ENCODE measurements at places on chromosomes 13 and 19. TPM values are rescaled to one million over a fixed set of nuclear protein-coding genes. Genes with fewer than 3 reads are reported as not detected.
A peak's percentile ranks its signal among the peaks of the same experiment; 100 is the strongest.

DNA sequence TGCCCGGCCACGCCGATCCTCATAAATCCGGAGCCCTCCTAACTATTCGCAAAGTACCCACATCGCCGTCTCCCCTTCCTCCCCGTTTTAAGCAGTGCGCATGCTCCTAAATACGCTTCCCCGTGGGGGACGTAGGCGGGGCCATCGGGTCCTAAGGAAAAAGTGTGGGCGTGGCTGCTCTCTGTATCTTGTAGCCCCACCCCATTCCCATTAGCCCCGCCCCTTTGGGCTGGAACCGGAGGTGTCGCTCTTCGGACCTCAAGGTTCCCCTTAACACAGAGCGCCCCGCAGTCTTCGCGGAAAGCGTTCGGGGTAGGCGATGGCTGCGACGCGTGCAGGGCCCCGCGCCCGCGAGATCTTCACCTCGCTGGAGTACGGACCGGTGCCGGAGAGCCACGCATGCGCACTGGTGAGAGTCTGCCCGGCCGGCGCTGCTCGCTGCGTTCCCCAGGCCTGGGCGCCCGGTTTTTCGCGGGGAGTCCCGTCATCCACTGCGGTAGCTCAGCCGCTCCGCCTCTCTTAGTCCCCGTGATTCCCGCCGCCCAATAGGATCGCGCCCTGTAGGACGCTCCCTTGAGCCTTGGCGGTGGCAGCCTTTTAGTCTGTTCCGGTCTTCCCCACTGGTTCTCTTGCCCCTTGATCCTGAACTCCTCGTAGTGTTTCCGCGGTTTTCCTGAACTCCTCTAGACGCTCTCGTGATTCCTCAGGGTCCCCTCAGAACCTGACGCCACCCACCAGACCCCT, at the start of gene ALDH16A1:
TSS of gene ALDH16A1 (plus strand) at position 213 of the 744 bp plus-strand sequence. CDS start at position 320, 107 bp downstream.
- H3K27ac ChIP-seq: peak within 1 kb of the TSS; percentile 83
- H3K4me3 ChIP-seq: peak within 1 kb of the TSS; percentile 74
- peaks cover 11% of the 10 kb centered on the region for H3K4me1 ChIP-seq
- peaks cover 4% of the 10 kb centered on the region for H3K36me3 ChIP-seq
- H3K27me3 ChIP-seq: no peaks in the 10 kb centered on the region

GRCh38 chr13:94713561-94714182, 1.3 kb upstream of the SOX21 start:
- H3K4me3 ChIP-seq: no peak overlapping the region

DNA sequence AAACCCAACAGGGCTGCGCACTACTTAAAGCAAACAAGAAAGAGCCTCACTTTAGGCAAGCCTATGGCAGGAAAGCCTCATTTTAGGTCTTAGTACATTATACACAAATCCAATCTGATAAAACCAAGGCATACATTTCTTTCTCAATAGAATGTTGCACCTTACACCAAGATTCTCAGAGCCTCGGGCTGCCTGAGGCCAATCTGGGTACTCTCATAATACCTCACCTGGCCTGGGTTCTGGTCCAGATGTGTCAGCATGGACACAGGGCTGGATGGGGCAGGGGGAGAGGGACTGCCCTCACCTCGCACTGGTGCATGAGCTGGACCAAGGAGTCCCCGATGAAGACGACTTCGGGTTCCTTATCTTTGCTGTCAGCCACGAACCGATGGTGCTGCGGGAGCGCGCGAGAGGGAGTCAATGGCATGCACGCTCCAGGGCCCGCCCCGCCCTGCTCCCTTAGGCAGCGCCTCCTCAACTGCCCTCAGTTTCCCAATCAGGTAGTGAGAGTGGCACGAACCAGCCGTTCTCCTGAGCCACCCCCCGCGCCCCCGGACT, at the start of gene PRR19:
TSS of gene PRR19 (plus strand) at position 487 of the 558 bp plus-strand sequence. CDS start 7,453 bp downstream, outside the sequence.
- no peaks in the 10 kb centered on the region for H3K27me3 ChIP-seq
- no peaks in the 10 kb centered on the region for H3K36me3 ChIP-seq
- H3K4me1 ChIP-seq: peaks cover 9% of the 10 kb centered on the region
- no peak for DNase-seq
- no peak within 1 kb of the TSS for H3K27ac ChIP-seq

DNA sequence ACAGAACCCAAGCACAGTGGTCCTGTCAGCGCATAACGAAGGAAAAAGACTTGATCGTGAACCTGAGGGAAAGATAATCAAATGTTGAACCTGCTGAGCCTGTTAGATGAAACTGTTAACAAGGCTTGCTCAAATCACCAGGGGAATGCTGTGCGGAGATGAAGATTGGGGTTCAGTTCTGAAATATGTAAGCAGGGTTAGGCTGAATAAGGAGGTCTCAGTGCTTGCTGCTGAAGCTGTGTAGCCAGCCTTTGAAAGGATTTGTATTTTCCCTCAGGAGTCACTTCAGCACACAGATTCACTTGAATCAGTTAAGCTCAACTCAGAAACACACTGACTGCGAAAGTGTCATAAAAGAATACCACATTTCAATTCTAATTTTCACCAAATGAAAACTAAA, 793.5 kb downstream of the OLFM4 start:
- H3K27me3 ChIP-seq: no peaks in the 10 kb centered on the region
- no peak overlapping the region for H3K4me3 ChIP-seq
- H3K4me1 ChIP-seq: no peaks in the 10 kb centered on the region
- no peak overlapping the region for H3K27ac ChIP-seq

DNA sequence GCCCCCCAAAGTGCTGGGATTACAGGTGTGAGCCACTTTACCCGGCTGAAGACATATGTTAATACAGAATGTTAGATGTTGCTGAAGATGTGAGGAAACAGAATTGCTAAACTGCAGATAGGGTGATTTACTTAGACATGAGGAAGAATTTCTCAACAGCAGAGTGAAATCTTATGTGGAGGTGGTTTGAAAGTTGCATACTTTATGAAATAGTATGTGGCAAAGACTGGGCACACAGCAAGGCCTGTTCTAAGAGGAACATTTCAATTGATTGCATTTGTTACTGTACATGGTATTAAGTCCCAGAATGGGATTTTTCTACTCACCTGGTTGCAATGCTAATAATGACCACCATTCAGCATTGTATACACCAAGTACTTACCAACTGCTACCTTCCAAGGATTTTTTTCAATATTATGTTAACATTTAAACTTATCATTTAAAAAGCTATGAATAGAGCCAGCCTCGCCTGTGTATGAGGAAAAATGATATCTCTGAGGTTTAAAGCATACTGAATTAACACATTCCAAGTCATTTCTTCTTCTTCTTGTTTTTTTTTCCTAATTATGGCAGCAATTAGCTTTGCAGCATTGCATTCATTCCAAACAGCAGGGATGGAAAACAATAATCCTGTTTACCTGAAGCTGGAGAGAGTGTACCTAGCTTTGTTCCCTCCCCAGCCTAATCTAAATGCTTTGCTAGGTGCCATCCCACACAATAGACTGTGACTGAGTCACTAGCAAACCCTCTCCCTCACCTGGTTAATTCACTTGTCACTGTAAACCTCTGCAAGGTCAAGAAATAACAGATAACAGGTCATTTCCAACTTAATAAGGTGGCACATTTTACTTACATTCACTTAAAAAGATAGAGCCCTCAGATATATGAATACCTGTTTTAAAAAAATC, 19.4 kb upstream of the KLF5 start:
- H3K4me3 ChIP-seq: no peak overlapping the region
- no peaks in the 10 kb centered on the region for H3K4me1 ChIP-seq
- no peaks in the 10 kb centered on the region for H3K36me3 ChIP-seq
- no peak overlapping the region for H3K27ac ChIP-seq

DNA sequence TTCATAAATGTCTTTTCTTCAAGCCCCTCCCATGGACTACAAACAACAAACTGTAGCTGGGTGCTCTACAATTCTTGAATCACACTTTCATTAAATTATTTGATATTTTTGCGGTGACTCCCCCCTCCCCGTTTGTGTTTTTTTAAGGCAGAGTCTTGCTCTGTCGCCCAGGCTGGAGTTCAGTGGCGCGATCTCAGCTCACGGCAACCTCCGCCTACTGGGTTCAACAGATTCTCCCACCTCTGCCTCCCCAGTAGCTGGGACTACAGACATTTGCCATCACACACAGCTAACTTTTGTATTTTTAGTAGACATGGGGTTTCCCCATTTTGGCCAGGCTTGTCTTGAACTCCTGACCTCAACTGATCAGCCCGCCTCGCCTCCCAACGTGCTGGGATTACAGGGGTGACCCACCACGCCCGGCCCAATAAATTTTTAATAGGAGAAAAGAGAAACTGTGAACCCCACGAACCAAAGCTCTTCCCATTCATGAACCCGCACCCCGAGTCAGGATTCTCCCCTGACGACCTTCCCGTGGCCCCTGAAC, 703 bp downstream of the ZNF506 start:
- DNase-seq: no peak
- H3K4me3 ChIP-seq: no peak overlapping the region
- peak overlapping the region; percentile 31 for H3K27ac ChIP-seq
- no peaks in the 10 kb centered on the region for H3K36me3 ChIP-seq
- no peaks in the 10 kb centered on the region for H3K4me1 ChIP-seq

- DNase-seq: no peak
- no peak overlapping the region for H3K27ac ChIP-seq
- H3K4me3 ChIP-seq: no peak overlapping the region
- peaks cover 4% of the 10 kb centered on the region for H3K4me1 ChIP-seq
These were observed 167.9 kb downstream of the LMO7 start for GRCh38 chr13:75804054-75804453.

DNA sequence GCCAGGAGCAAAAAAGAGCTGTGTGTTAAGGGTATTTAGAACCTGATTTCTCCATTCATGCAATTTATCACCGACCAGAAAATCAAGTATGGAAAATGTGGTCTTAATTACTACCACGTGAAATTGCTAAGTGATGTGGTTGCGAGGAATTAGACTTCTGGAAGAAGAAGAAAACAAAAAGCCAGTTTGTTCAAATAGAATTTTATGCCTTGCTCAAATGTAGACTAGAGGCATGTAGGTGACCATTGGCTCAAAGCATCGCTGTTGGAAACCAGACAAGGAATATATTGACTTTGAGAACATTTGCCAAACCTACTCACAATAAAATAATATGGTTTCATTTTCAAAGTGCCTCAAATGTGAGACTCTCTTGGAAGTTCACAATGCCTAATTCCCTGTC, 57.3 kb upstream of the LRCH1 start:
- H3K36me3 ChIP-seq: no peaks in the 10 kb centered on the region
- no peak overlapping the region for H3K27ac ChIP-seq
- no peak for DNase-seq
- no peak overlapping the region for H3K4me3 ChIP-seq
- H3K27me3 ChIP-seq: peaks cover 24% of the 10 kb centered on the region

GRCh38 chr19:17512574-17512939, 1.1 kb downstream of the PGLS start:
- no peak for DNase-seq
- H3K36me3 ChIP-seq: no peaks in the 10 kb centered on the region
- peak overlapping the region; percentile 81 for H3K4me3 ChIP-seq
- no peaks in the 10 kb centered on the region for H3K27me3 ChIP-seq

DNA sequence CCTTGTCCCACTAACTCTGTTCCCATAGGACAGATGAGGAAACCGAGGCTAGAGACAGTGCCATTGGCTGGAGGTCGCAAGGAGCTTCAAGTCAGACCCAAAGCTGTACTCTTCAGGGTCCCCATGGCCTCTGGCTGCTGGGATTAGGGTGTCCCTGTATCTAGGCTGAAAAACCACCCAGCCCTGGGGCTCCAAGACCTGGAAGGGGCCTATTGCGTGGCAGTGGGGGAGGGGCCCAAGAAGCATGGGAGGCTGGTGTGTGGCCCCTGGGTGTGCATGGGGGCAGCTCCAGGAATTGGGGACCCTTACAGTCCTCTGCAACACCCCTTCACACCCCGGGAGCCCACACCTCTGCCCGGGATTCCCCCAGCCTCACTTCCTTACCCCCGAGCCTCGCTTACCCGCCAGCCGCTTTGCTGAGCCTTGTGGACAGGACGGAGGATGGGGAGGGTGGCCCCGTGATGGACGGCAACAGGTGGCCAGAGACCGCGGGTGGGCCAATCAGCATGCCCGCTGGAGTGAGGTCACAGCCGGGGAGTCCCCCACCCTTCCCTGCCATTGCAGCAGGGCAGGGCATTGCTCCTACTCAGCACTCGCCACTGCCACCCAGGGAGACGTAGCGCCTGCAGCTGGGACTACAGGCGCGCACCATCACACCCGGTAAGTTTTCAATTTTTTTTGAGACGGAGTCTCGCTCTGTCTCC, at the start of gene JSRP1:
TSS of gene JSRP1 (minus strand) at position 436 of the 704 bp plus-strand sequence. CDS start 1,103 bp downstream, outside the sequence.
- H3K27me3 ChIP-seq: peaks cover 28% of the 10 kb centered on the region
- DNase-seq: no peak
- H3K27ac ChIP-seq: no peak within 1 kb of the TSS
- no peak within 1 kb of the TSS for H3K4me3 ChIP-seq

GRCh38 chr19:2543463-2544442, 67.8 kb downstream of the GADD45B start:
- no peaks in the 10 kb centered on the region for H3K27me3 ChIP-seq
- H3K4me3 ChIP-seq: no peak overlapping the region
- DNase-seq: peak; percentile 97
- peak overlapping the region; percentile 99 for H3K27ac ChIP-seq

DNA sequence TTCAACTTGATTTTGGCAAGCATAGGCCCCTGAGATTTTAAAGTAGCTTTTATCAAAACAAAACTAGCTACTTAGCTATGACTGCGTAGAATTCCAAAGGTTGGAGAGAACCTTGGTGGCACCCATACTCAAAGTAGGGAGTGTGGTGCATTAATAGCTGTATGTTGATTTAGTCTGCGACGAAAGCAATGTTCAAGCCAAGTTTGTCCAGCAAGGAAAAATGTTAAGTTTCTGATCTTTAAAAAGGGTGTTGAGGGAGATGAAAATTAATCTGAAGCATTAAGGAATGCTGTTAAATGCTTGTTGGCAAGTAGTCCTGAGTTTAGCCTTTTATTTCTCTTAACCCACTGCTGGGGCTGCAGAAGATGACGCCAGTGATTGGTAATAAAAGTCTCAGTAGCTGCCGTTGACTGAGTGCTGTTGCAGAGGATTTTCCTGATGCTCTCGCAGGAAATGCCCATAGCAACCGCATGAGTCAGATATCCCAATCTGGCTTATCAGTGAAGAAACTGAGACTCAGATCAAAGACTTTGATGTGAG, 75.9 kb upstream of the RNF113B start:
- peak; percentile 84 for DNase-seq
- peak overlapping the region; percentile 54 for H3K27ac ChIP-seq
- no peaks in the 10 kb centered on the region for H3K27me3 ChIP-seq
- H3K4me3 ChIP-seq: no peak overlapping the region

ONECUT3 gene
- not detected for total RNA-seq

DNA sequence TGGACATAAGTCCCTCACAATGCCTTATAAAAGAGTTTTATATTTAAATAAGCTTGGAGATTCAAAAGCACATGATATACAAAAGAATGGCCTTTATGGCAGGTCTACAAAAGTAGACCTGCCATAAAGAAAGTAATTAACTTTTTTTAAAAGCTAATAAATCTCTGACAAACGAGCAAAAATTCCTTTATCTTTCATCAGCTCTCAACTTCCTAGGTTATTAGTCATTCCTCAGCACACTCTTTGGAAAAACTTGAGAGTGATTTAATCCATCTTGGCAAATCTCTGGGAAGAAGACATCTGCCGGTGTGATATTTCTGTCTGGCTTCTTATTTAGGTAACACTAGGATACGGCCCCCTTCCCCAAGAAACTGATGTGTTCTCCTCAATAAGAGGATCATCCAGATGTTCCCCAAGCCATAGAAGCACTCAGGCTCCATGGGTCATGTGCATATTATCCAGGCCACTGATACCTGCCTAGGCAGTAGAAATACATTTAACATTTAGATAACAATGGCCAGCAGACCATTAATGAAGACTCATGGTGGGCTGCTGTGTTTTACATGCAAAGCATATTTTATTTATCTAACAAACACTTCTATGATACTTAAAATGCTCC, 372.7 kb downstream of the LIG4 start:
- DNase-seq: peak; percentile 48
- no peak overlapping the region for H3K27ac ChIP-seq
- H3K4me3 ChIP-seq: no peak overlapping the region

- H3K4me3 ChIP-seq: no peak overlapping the region
- DNase-seq: peak; percentile 24
- H3K36me3 ChIP-seq: no peaks in the 10 kb centered on the region
- H3K27ac ChIP-seq: no peak overlapping the region
- H3K27me3 ChIP-seq: no peaks in the 10 kb centered on the region
These were observed 438.8 kb downstream of the EFNB2 start for GRCh38 chr13:106096661-106097092.

HCST gene
- not detected for total RNA-seq

All from endothelial cell of umbilical vein (primary cell).